Panc1 (cell line): ENCODE measurements at places on chromosomes 7 and 10. TPM values are rescaled to one million over a fixed set of nuclear protein-coding genes. Genes with fewer than 3 reads are reported as not detected.
A peak's percentile ranks its signal among the peaks of the same experiment; 100 is the strongest.

- H3K27ac ChIP-seq = no peak overlapping the region
- no peaks in the 10 kb centered on the region for H3K4me1 ChIP-seq
- H3K4me3 ChIP-seq = no peak overlapping the region
- no peak for DNase-seq
Observed at GRCh38 chr7:120400806-120401455, 128.0 kb downstream of the KCND2 start.

DNA sequence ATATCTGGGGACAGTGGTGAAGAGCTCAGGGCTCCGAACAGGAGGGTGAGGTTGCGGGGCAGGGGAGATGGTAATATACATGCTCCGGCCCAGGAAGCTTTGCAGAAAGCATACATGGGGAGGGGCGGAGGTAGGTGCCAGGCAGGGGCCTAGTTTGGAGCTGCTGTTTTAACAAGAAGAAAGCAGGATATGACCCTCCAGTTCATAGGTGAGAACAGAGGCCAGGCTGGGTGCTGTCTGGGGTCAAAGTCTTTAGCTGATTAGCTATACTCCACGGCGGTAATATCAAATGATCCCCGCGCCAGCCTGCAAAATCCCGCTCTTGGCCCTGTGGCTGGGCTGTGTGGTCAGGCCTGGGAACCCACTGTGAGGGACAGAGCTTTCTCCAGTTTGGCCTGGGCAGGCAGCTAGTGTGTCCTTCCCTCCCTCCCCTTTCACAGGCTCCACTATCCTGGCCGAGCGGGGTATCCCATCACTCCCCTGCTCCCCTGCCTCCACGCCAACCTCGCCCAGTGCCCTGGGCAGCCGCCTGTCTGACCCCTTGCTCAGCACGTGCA is 95.6 kb downstream of the NEURL1 start:
- H3K27me3 ChIP-seq = no peaks in the 10 kb centered on the region
- no peak overlapping the region for H3K27ac ChIP-seq
- no peaks in the 10 kb centered on the region; the same call in 1 of the 2 replicates for H3K4me1 ChIP-seq
- no peak for DNase-seq

GRCh38 chr10:114821915-114822443 is 399 bp downstream of the FHIP2A start:
- H3K36me3 ChIP-seq = peaks cover 3% of the 10 kb centered on the region; the same call in 1 of the 2 replicates
- H3K4me1 ChIP-seq = peaks cover 42% of the 10 kb centered on the region
- no peaks in the 10 kb centered on the region for H3K27me3 ChIP-seq
- H3K27ac ChIP-seq = peak overlapping the region; percentile 94; the same call in 1 of the 2 replicates
- peak overlapping the region; percentile 80 for H3K4me3 ChIP-seq

DNA sequence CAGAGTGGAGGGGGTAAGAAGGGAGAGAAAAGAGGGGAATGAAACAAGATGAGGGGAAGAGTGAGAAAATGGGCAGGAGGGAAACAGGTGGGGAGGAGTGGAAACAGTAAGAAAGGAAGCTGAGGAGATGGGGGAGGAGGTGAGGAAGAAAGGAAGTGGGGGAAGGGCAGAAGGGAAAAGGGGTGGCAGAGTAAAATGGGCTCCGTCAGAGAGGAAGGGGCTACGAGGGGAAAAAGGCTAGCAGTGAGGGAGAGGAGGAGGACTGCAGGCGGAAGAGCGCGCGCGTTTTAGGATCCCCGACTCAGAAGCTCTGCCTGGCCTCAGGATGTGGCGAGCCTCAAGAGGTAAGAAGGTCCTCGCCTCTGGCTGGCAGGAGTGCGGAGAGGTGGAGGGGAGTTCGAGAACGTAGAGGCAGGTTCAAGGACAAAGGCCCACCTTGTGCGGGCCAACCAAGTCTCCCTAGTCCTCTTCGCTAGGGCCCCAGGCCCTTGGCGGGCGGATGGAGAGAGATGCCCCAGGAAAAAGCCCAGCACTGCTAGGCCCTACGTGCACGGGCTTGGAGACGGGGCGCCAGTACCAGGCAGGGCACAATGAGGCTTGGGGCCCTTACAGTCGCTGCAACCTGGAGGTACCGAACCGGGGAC is 5.8 kb upstream of the NKX2-3 start:
- H3K27me3 ChIP-seq = no peaks in the 10 kb centered on the region; the same call in 1 of the 2 replicates
- H3K36me3 ChIP-seq = no peaks in the 10 kb centered on the region
- no peak for DNase-seq

- no peak overlapping the region for H3K27ac ChIP-seq
- DNase-seq = no peak
- no peaks in the 10 kb centered on the region for H3K27me3 ChIP-seq
- no peak overlapping the region for H3K4me3 ChIP-seq
- no peaks in the 10 kb centered on the region for H3K36me3 ChIP-seq
Observed at GRCh38 chr10:81957976-81958375, 83.0 kb downstream of the NRG3 start.

GRCh38 chr10:15651175-15651574 is 68.5 kb downstream of the ITGA8 start:
- H3K4me1 ChIP-seq = no peaks in the 10 kb centered on the region
- no peak overlapping the region for H3K4me3 ChIP-seq
- H3K27ac ChIP-seq = no peak overlapping the region
- H3K27me3 ChIP-seq = no peaks in the 10 kb centered on the region
- no peak for DNase-seq

DNA sequence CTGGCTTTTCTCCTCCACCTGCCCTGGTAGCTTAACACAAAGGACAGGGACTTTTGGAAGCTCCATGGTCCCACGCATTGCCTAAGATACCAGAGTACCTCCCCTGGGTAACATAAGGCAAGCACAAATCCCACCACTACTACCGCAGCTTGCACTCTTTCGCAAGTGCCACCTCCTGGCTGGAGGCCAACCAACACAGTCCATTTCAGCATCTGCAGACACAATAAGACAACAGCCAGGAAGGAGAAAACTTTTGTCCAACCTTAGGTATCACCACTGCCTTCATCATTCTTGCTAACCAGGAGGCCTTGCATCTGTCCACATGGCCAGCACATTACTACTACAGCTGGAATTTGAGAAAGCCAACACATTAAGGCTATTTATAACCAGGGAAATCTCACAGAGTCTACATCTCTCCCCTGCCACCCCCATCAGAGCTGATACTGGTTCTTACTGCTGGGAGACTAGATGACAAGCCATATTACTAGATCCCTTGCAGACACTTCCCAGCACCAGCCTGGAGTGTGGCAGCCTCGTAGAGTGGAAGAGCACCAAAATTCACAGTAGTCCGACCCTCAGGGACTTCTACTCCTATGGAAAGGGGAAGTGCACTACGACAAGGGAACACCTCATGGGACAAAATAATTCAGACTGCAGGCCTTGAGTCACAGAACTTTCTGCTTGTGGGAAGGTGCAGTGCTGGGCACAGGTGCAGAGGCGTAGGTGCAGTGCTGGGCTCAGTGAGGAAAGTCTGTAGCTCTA is 39.8 kb upstream of the CDK13 start:
- no peak for DNase-seq
- no peaks in the 10 kb centered on the region; the same call in 1 of the 2 replicates for H3K27me3 ChIP-seq
- H3K36me3 ChIP-seq = no peaks in the 10 kb centered on the region
- H3K4me1 ChIP-seq = no peaks in the 10 kb centered on the region
- no peak overlapping the region for H3K4me3 ChIP-seq

DNA sequence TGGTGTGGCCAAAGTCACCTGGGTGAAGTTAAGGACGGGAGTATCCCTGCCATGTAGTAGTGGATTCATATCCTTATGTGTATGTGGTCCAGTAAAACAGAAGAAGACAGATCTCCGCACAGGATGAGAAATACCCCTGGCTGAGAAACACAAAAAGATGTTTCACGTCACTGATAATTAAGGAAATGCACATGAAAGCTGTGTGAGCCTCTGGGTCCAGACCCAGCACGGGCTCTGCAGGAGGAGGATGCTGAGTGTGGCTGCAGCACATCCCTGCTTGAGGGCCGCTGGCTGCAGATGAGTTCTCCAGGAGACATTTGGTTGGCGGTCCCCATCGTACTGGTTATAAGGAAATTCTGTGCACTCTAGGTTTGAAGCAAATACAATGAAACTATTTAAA is 8.2 kb upstream of the SUN1 start:
- H3K36me3 ChIP-seq = no peaks in the 10 kb centered on the region
- H3K4me3 ChIP-seq = no peak overlapping the region
- DNase-seq = no peak
- peaks cover 10% of the 10 kb centered on the region; the same call in 1 of the 2 replicates for H3K4me1 ChIP-seq

Gene LRRC18
- not detected for total RNA-seq

Gene MRLN
- not detected for total RNA-seq

Gene PNLIPRP1
- 0.95 TPM for total RNA-seq

GRCh38 chr7:28530803-28531175 is 118.5 kb downstream of the CREB5 start:
- DNase-seq = no peak
- H3K4me3 ChIP-seq = no peak overlapping the region
- no peaks in the 10 kb centered on the region for H3K4me1 ChIP-seq
- H3K27ac ChIP-seq = no peak overlapping the region
- no peaks in the 10 kb centered on the region for H3K36me3 ChIP-seq

Gene CNNM1
- total RNA-seq = 16.6 TPM

- no peak overlapping the region for H3K27ac ChIP-seq
- no peak for DNase-seq
- peaks cover 10% of the 10 kb centered on the region; the same call in 1 of the 2 replicates for H3K27me3 ChIP-seq
- no peak overlapping the region for H3K4me3 ChIP-seq
- H3K36me3 ChIP-seq = no peaks in the 10 kb centered on the region
- H3K4me1 ChIP-seq = no peaks in the 10 kb centered on the region
Observed at GRCh38 chr10:43884501-43885105, 235.9 kb upstream of the ZNF32 start.

DNA sequence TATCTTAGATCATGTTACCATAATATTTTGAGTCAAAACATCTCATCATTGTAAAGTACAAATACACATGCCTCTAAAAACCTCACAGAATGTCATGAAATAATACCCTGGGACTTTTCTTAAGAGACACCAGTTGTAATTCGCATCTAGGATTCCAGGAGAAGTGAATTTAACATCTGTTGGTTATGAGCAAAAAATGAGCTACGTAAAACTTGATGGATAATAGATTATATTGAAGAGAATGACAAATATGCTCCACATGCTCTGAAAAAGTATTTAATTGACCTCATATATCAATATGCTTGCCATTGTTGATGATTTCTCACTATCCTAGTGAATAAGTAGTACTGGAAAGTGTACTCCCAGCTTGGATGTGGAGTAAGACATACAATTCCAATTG is 227.0 kb downstream of the BBS9 start:
- H3K4me3 ChIP-seq = no peak overlapping the region
- H3K36me3 ChIP-seq = no peaks in the 10 kb centered on the region
- H3K27me3 ChIP-seq = no peaks in the 10 kb centered on the region; the same call in 1 of the 2 replicates
- no peak for DNase-seq
- H3K4me1 ChIP-seq = no peaks in the 10 kb centered on the region

DNA sequence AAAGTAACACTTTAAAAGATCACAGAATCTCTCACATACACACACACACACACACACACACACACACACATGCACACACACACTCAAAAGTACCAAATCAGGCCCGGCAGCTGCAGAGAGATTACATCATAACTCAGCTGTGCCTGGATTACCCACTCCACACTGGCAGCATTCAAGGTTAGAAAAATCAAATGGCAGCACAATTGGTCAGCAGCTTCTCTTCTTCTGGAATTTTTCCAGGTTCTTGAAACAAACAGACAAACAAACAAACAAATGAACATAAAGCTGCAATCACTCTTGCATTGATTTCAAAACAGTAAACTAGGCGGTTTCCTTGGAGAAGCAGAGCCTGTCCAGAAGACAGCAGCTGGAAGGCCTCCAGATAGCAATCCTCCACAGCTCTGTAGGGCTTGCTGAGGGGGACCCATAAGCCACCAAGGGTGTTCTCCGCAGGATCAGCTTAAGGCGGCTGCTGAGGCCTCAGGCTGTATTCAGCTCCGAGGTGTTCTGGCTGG is 24.5 kb upstream of the FAM133B start:
- no peaks in the 10 kb centered on the region for H3K4me1 ChIP-seq
- no peak for DNase-seq
- H3K27me3 ChIP-seq = no peaks in the 10 kb centered on the region
- H3K27ac ChIP-seq = no peak overlapping the region
- peaks cover 9% of the 10 kb centered on the region for H3K36me3 ChIP-seq

GRCh38 chr7:17362439-17363105 is 64.1 kb downstream of the AHR start:
- H3K36me3 ChIP-seq = no peaks in the 10 kb centered on the region
- H3K4me3 ChIP-seq = no peak overlapping the region
- H3K27ac ChIP-seq = no peak overlapping the region
- H3K4me1 ChIP-seq = no peaks in the 10 kb centered on the region
- no peaks in the 10 kb centered on the region for H3K27me3 ChIP-seq

DNA sequence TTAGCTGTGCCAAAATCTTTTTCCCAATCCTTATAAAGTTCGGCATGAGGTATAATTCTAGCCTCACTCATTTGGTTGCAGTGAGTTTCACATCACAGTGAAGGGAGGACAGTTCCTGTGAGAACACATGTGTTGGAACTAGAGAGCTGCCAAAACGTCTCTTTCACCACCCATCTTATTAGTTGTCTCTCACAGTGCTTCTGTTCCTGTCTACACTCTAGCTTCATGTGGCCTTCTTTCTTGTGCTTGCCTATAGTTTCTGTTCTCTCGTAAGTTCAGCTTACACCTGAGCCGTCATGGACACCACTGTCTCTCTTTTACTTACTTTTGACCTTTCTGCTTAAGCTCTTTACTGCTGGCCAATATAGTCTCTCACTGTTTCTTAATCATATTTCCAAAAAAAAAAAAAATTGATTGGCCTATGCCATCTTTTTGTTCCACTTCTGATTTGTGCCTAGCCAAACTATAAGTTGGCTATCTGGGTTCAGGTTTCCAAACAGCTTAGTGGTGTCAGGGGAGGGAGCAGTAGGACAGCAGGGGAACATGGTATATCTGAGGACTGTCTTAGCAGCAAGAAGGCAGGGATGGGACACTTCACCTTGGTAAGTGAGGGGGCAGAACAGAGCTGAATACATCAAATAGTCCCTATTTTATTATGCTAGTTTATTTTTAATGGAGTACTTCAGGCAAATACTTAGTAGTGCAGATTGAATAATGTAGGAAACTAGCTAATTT is 38.0 kb downstream of the ZNRF2 start:
- no peaks in the 10 kb centered on the region for H3K27me3 ChIP-seq
- H3K36me3 ChIP-seq = no peaks in the 10 kb centered on the region
- peak overlapping the region; percentile 77 for H3K27ac ChIP-seq
- no peak for DNase-seq
- peak overlapping the region; percentile 25; the same call in 1 of the 2 replicates for H3K4me3 ChIP-seq
- H3K4me1 ChIP-seq = peaks cover 41% of the 10 kb centered on the region

DNA sequence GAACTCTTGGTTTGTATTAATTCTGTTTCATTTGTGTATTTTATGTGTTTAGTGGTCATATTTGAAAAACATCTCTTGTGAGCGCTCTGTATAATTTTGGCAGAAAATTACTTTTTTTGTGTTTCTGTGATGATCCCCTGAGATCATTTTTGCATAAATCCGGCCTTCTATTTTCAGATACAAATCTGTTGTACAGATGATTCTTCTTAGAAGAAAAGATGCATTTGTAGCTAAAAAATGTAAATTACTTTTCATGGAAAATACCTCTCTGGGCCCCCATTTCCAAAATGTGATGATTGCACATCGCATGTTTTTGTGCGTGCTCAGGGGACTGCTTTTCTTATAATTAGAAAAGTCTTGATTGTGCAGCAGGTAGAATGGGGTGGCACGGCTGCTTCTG is 395.4 kb downstream of the LRMDA start:
- no peaks in the 10 kb centered on the region for H3K4me1 ChIP-seq
- H3K27ac ChIP-seq = no peak overlapping the region
- no peaks in the 10 kb centered on the region for H3K36me3 ChIP-seq
- no peak for DNase-seq

GRCh38 chr7:88759230-88760135 is at the start of gene ZNF804B:
TSS of gene ZNF804B (plus strand) at chr7:88759700. CDS start at chr7:88759977, 277 bp downstream.
- no peak for DNase-seq
- H3K4me1 ChIP-seq = no peaks in the 10 kb centered on the region
- peak within 1 kb of the TSS; percentile 27 for H3K4me3 ChIP-seq
- no peak within 1 kb of the TSS for H3K27ac ChIP-seq

Gene TMEM139
- total RNA-seq = 2.0 TPM
